Mesendoderm (in vitro differentiated cells): ENCODE measurements at places on chromosomes 11 and 22.
A peak's percentile ranks its signal among the peaks of the same experiment; 100 is the strongest.

GRCh38 chr11:61964058-61964665 is 3.3 kb downstream of the FTH1 start:
- no peak for DNase-seq

DNA sequence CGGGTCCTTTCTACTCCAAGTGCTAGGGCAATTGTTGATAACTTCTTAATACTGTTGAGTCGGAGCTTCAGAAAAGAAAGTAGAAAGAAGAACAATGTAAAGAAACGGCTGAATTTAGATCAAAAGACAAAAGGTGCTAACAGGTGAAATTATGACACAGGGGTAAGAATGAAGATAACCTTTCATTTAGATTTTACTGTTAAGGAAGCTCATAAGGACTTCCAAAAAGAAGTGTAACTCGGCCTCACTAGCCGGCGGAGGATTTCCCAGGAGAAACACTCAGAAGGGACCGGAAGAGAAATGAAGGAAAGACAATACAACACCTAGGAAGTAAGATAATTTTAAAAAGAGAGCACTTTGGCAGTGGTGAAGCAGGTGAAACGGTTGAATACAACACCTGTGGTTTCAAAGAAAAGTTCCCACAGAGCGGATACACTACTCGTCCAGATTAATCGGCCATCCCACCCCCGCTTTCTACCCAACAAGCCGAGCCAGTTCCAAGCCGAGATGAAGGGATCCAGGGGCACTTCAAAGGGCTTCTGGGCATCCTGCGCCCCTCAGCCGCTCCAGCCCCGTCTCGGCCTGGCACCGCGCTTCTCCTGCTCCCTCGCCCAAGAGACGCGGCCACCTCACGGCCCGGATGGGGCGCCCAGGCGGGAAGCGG is 737 bp downstream of the PPP2R1B start:
- no peak for DNase-seq

GRCh38 chr11:66868726-66869566 is 12.1 kb downstream of the LRFN4 start:
- peak; percentile 93 for DNase-seq

- DNase-seq: peak; percentile 17
These were observed 860 bp downstream of the PRMT3 start for GRCh38 chr11:20388096-20389055.

GRCh38 chr11:104464691-104465090 is 300.7 kb upstream of the PDGFD start:
- DNase-seq: no peak

DNA sequence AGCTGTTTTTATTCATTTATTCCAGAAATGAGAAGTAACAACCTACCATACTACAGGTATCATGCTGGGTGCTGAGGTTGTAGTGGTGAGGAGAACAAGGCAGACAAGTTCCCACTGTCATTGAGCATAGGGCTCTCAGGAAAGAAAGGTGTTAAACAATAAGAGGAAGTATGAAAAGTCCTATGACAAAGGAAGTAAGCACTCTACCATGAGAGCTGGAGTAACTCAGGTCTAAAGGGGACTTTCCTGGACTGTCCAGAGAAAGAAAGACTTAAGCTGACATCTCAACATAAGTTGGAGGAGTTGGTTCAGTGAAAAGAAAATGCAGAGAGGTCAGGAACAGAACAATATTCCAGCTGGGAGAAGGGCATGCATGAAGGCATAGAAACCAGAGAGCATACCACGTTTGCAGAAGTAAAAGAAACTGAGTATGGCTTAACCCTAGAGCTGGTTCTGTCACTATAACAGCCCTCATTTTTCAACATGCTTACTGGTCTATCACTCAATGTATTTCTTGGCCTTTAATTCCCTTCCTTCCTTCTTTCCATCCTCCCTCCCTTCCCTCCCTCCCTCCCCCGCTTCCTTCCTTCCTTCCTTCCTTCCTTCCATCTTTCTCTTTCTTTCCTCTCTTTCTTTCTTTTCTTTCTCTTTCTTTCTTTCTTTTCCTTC is 137.8 kb upstream of the BDNF start:
- no peak for DNase-seq

- no peak for DNase-seq
These were observed 310.8 kb upstream of the PITPNB start for GRCh38 chr22:28229566-28230485.

- no peak for DNase-seq
These were observed 22.6 kb downstream of the HTR3A start for GRCh38 chr11:113997473-113997872.

- no peak for DNase-seq
These were observed 8.1 kb downstream of the FLI1 start for GRCh38 chr11:128701936-128702335.

GRCh38 chr11:94884376-94884775 is 89.0 kb downstream of the CWC15 start:
- no peak for DNase-seq

DNA sequence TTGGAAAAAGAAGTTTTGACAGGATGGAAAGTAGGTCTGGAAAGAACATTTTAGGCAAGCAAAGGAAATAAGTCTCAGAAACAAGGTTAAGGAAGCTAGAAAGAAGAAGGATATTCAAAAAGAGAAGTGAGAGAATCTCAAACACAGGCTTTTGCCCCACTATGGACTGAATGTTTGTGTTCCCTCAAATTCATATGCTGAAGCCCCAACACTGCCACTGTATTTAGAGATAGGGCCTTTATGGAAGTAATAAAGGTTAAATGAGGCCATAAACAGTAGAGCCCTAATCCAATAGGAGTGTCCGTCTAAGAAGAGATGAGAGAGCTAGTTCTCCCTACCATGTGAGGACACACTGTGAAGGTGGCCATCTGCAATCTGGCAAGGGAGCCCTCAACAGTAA is 20.6 kb upstream of the RPS13 start:
- DNase-seq: no peak

DNA sequence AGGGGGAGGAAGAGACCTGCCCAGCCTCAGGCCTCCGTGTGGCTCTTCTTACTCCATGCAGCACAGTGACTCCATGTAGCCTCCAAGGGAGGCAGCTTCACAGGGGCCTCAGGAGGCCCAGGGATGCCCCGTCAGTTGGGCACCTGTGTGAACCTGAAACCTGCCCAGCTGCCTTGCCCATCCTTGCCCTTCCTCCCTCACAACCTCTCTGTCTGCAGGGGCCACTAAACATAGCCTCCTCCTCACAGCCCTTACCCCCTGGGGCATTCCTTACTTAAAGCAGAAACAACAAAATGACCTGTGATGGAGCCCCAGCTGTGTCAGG is 7.1 kb downstream of the LRRC32 start:
- no peak for DNase-seq

DNA sequence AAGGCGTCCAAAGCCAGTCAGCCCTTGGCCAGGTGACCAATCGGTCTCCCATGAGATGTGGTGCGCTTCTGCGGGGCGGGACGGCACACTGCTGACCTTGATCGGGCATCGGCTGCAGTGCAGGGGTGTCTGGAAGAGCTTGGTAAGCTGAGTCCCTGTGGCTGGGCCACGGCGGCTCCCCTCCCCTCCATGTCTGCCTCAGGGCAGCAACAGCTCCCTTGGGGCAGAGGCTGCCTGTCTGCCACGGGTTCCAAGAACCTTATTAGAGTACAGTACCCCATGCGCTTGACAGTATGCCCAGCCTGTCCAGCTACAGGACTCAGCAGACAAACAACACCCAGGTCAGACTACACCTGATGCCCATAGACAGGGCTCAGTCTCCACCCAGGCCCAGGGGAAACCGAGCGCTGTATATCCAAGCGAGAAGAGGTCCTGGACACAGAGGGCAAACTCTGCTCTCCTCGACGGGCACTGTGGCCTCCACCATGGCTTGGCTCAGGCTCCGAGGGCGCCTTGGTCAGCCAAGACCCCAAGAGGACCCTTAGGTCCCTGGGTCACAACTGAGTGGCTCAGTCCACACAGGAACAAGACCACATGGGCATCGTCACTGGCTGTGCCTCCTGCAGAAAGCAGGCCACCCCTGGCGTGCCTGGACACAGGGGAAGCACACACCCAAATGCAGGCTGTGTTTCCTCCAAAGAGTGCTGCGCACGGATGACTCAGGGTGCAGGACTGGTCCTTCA is 18.9 kb downstream of the TSPAN32 start:
- no peak for DNase-seq

DNA sequence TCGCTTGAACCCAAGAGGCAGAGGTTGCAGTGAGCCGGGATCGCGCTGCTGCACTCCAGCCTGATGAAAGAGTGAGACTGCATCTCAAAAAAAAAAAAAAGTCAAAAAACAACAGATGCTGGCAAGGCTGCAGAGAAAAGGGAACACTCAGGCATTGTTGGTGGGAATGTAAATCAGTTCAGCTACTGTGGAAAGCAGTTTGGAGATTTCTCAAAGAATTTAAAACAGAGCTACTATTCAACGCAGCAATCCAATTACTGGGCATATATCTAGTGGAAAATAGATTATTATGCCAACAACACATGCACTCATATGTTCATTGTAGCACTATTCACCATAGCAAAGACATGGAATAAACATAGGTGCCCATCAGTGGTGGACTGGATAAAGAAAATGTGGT is 89.7 kb downstream of the EFCAB6 start:
- DNase-seq: no peak

DNA sequence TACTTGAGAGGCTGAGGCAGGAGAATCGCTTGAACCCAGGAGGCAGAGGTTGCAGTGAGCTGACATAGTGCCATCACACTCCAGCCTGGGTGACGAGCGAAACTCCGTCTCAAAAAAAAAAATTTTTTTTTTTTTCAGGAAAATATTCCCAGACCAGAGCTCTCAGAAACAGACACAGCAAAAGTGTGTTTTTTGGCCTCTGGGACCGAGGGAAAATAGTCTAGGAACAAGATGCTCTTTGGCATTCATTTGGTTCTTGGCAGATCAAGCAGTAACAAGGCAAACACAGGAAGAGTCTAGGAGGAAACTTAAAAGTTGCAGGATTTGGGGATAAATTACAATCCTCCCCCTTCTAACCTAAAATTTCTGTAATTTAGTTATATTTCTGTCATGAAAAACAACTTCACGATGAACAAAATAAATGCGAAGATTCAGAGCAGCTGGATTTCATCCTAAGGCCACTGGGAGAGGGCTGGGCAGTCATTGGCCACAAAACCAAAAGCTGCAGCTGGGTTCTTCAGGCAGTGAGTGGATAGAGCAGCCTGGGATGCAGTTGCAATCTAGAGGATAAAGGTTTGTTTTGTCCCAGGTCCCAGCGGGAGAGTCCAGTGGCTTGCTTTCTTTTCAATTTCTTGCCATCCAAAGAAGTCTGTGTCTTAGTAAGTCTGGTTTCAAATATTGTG is 19.7 kb downstream of the ATG16L2 start:
- DNase-seq: no peak

- DNase-seq: no peak
These were observed 87.7 kb upstream of the HORMAD2 start for GRCh38 chr22:29992341-29993275.

DNA sequence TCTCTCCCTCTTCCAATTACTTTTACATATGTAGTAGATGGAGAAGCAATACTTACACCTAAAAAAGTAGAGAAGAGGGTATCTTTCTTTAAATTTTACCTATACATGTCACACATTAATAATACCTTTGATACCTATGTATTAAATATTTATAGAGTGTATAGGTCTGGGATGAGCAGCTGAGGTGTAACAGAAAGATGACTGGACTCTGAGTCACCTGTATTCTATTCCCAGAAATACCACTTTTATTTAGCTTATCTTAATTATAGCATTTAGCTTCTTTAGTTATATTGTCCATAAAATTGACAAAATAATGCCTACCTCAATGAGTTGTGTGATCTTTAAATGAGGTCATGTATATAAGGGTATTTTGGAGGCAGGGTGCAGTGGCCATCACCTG is 30.6 kb upstream of the YAP1 start:
- no peak for DNase-seq

GRCh38 chr11:122995526-122995925 is 13.9 kb upstream of the BSX start:
- DNase-seq: peak; percentile 73

DNA sequence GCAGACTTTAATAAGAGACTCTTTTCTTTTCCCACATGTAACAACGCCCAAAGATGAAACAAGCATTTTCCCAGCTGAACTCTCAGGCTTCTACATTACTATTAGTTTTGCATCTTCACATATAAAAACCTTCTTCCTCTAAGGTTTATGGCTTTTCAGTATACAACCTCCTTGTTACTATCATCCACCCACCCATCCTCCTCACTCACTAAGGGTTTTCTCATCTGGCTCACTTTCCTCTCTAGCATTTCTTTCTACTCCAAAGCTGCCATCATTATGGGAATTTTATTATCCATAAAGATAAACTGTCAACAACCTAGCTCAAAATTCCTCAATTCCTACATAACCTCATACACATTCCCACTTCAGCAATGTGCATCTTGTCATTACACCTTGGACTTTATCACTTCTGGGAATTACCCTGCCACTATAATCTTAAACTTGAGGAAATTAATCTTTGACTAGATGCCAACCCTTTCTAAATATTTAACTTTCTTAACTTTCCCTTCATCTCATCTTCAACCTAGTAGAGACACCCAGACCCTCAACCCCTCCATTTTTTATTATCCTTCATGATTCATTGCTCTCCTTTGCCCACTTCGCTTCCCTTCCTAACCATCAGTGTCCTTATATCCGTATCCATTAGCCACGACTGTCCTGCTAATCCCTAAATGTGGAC is 30.9 kb downstream of the MTMR2 start:
- no peak for DNase-seq

DNA sequence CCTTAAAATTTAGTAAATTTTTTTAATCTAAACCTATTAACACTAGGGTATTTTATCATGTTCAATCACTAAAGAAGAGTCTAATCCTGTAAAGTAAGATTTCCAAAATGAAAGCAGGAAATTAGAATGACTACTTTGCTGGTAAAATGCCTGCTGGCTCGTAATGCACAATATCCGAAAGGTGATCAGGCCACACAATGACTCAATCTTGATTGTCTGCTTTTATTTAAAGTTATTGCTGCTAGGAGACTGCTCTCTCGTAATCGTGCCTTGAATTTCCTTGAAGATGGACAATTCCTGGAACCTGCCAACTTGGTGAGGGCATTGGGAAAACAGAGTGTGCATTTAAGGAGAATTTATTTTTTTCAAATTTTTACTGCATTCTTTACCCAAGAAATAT is 1786.5 kb upstream of the RAG2 start:
- no peak for DNase-seq

GRCh38 chr11:123180166-123180565 is 14.9 kb downstream of the CLMP start:
- peak; percentile 57 for DNase-seq

DNA sequence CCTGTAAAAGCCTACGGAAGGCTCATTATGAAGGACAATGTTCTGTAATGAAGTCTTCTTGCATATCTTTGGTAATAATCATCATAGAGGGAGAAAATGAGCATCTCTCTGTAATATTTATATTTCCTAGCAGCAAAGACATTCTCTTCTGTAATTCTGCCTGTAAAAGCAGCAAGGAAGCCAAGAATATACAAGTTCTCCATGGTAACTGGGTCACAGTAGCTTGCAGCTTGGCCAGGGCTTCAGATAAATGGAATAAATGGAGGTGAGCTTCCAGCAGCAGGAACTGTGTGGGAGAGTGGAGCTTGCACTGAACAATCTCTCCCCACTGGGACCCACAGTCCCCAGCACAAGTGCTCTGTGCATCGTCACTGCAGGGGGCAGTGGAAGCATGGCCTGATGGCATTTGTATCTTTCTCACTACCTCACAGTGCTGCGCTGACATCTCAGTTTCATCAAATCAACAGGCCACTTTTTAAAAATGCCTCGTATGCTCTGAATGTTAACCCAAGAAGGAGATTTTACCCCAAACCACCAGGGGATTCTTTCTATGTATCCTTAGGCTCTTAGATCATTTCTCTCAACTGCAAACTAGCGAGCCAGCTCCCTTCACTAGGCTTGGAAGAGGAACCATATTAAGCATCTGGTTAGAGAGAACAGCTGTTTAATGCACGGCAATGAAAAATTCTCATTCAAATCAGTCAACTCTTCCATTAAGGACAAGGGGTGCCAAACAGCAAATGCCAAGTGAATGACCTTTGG is 1059.7 kb downstream of the OPCML start:
- DNase-seq: no peak
